ENCODE measurements at places on chromosomes 1 and 21.

- DNase-seq = no peak
Observed at GRCh38 chr1:198633675-198634121, 5.1 kb upstream of the PTPRC start.

DNA sequence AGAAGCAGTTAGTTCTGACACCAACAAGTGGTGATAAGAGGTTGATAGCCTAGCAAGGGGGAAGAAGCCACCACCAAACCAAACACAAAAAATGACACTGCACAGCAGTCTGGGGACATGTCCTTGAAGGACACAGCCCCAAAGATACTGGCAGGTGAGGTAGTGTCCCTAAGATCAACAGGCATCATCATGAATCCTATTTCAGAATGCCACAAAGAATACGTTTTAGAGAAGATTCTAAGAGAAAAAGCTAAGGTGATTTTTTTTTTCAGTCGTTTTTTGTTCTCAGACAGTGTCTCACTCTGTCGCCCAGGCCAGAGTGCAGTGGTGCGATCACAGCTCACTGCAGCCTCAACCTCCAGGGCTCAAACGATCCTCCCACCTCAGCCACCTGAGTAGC, 19.6 kb downstream of the MTHFR start:
- no peak for DNase-seq

- DNase-seq = no peak
Observed at GRCh38 chr1:41274752-41275545, 32.8 kb upstream of the SCMH1 start.

DNA sequence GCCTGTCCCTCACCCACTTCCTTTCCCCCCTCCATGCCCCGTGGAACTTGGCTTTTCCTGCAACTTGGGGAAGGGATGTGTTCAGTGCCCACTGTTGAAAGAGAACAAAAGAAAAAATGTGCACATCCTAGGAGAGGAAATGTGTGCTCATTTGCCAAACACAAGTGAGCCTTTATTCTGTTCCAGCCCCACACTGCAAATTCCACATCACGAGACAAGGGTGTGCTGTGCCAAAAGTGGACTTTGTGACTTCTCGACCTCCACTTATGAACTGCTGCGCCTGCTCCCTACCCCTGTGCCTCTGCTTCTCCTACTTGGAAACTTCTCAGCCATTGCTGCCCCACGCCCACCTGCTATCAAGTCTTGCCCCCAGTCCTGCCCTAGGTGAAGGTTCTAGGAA, 97.0 kb upstream of the GRIK3 start:
- DNase-seq = no peak

DNA sequence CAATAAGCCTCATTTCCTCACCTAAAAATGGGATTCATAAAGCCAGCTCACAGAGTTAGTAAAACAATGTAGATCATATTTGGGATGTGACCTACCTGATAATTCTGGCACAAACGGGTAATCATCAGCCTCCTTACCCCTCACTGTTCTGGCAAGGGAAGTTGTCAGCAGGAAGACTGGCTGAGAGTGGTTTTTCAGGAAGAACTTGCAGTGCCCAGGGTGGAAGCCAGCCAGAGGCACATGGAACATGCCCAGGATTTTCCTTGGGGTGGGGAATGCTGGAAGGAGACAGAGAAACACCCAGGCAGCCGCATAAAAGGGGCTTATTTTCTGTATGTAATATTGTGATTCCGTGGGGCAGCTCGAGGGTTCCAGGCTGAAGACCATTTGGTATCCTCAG, 7.7 kb upstream of the SLC5A9 start:
- no peak for DNase-seq

DNA sequence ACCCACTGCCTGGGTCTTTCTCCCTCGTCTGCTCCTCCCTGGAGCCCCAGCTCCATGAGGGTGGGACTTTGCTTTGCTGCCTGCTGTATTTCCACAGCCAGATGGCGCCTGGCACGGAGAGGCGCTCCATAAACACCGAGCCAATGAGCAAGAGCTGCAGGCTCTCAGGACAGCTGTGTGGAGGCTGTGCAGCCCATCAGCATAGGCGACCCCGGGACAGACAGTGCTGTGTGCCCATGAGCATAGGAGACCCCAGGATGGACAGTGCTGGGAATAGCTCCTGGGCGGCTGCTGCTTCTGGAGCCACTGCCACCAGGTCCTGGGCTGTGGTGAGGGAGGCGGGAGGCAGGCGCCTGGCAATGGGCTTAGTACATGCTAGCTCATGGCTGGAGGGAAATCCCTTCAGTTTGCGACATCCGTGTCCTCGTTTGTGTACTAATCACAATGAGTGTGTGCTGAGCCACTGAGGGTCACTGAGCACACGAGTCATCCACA, 29.2 kb downstream of the CEP104 start:
- DNase-seq = no peak

- DNase-seq = no peak
Observed at GRCh38 chr1:42381280-42381673, 685 bp downstream of the RIMKLA start.

- no peak for DNase-seq
Observed at GRCh38 chr1:93437976-93438605, 9.8 kb upstream of the FNBP1L start.

DNA sequence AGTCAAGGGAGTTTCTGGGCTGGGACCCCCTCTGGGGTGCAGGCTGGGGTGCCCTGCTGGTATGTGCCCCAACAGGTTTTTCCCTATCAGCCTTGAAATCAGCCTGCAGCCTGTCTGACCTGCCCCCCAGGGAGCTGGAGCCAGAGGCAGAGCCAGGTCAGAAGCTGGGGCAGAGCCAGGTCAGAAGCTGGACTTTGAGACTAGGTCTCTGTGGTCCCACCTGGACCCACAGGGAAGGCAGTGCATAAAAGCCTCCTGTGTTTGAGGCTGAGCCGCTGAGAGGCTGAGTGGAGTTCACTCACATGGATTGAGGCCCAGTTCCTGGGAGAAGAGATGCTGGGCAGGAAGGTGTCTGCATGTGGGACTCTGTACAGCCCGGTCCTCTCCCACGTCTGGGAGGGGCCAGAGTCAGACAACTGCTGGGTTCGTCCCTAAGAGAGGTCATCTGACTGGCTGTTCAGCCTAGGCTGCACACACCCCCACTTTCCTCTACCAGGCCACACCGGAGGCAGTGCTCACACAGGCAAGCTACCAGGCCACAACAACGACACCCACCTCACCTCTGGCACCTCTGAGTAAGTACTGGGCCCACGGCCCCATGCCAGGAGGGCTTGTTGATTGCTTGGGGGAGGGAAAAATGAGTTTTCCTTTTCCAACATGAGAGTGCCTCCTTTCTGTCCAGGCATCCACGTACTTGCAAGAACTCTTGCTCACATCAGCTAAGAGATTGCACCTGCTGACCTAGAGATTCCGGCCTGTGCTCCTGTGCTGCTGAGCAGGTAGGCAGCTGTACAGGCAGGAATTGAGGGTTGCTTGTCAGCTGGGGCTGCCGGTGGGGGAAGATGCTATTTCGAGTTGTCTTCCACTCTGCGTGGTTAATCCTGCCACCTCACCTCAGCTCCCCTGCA, at the start of gene ANXA9:
Gene ANXA9 (plus strand): TSS at position 488 of the 908 bp plus-strand sequence. CDS start 814 bp downstream, outside the sequence.
- no peak for DNase-seq

DNA sequence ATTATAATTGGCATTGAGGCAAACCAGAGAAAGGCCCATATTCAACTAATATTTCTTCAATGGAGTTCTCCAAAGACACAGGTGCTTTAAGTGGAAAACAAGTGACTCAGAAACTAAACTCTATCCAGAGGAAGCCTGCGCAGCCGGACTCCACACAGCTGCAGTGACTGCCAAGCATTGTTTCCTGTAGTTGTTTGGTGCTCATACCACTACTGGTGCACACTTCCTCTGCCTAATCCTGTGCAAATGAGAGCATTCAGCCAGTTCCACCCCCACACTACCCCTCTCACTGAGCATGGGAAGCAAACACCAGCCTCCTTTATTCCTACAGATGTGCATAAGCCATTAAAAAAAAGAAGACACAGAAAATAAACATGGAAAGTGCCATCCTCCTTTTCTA, 102.9 kb downstream of the VAV3 start:
- DNase-seq = peak; percentile 37

GRCh38 chr1:199472018-199472417, 555.5 kb upstream of the NR5A2 start:
- DNase-seq = no peak

- no peak for DNase-seq
Observed at GRCh38 chr21:28333578-28334075, 659.0 kb downstream of the LTN1 start.

- no peak for DNase-seq
Observed at GRCh38 chr1:92201973-92202372, 15.7 kb upstream of the C1orf146 start.

DNA sequence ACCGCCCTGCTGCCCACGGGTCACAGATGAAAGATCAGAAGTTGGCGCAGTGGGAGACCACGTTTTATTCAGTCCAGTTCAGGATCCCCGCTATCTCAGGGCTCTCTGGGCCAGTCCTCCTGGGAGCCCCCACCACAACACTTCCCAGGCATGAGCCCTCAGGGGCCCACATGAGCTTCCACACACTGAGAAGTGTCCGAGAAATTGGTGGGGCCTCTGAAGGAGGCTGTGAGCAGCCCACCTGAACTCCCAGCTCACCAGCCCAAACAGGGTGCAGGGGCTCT, 12.1 kb downstream of the TRIM46 start:
- peak; percentile 16 for DNase-seq

GRCh38 chr21:34501716-34502115, 10.3 kb downstream of the KCNE1 start:
- no peak for DNase-seq

DNA sequence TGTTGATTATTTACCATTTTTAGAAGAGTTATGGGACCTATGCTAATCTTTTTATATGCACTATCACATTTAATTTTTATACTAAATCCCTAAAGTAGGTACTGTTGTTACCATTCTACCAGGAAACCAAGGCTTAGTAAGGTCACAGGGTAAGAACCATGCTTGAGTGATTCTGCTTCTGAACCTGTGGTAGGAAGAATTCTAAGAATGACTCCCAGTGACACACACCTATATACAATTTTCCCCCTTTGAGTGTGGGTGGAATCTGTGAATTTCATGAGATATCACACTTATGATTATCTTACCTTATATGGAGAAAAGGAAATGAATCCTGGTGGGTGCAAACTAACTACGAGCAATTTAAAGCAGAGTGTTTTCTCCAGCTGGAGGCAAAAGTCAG, 391.0 kb downstream of the USH2A start:
- DNase-seq = no peak

DNA sequence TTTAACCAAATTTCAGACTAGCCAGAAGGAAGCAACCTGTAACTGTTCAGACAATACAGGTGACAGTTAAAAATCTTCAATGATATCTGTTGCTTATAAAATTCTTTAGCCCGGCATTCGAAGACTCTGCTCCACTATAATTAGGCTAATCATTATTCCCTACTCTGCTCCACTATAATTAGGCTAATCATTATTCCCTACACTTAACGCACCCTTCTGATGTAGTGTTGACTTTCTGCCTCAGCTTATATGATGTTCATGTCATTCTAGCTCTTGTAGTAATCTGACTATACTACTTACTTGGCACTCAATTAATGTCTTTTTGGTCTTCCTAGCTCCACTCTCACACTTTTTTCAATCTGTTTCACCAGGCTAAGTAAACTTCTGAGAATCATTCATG, 13.3 kb downstream of the TESK2 start:
- no peak for DNase-seq

DNA sequence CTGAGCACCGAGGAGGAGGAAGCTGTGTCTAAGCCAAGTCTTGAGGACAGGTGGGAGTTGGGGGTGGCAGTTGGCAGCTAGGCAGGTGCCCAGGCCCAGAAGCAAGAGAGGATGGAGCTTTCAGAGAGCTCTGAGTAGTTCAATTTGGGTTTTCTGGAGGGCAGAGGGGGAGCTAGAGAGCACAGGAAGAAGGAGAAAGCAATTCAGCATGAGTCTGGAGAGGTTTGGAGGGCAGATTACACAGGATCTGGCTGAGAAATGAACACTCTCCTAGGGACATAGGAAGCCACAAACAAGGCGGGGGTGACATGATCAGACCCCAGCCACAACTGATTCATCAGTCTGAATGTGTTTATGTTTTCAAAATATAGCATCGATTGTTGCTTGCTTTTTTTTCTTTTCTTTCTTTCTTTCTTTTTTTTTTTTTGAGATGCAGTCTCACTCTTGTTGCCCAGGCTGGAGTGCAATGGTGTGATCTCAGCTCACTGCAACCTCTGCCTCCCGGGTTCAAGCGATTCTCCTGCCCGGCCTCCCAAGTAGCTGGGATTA, 23.8 kb downstream of the PTPRF start:
- DNase-seq = no peak

- DNase-seq = no peak
Observed at GRCh38 chr1:239247285-239247684, 139.1 kb upstream of the CHRM3 start.

DNA sequence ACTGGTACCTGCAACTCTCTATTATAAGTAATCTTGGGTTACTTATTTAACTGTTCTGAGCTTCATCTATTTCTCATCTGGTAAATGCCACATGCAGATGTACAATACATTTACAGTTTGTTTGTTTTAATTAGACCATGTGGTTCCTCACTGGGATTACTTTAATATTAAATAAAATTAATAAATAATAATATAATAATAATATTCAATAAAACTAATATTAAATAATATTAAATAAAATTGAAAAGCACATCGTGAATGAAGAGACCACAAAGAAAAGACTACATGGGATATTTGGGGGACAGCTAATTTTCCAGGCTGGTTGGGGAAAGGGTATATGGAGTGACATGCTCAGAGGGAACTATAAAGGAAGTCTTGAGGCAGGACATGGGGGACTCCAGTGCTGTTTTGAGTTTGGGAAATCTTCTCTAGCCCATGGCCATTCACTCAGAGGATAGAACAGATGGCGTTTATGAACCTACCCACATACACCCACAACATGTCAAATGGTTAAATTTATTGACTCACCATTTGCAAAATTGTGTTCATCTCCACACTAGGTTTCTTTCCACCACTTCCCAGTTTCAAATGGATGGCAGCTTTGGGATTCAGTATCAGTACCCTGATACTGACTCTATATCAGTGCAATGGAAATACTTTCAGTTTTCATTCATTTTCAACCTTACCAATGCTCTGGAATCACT, 25.6 kb downstream of the DIRAS3 start:
- DNase-seq = no peak

- DNase-seq = no peak
Observed at GRCh38 chr1:162328512-162328911, 48.1 kb downstream of the SPATA46 start.

DNA sequence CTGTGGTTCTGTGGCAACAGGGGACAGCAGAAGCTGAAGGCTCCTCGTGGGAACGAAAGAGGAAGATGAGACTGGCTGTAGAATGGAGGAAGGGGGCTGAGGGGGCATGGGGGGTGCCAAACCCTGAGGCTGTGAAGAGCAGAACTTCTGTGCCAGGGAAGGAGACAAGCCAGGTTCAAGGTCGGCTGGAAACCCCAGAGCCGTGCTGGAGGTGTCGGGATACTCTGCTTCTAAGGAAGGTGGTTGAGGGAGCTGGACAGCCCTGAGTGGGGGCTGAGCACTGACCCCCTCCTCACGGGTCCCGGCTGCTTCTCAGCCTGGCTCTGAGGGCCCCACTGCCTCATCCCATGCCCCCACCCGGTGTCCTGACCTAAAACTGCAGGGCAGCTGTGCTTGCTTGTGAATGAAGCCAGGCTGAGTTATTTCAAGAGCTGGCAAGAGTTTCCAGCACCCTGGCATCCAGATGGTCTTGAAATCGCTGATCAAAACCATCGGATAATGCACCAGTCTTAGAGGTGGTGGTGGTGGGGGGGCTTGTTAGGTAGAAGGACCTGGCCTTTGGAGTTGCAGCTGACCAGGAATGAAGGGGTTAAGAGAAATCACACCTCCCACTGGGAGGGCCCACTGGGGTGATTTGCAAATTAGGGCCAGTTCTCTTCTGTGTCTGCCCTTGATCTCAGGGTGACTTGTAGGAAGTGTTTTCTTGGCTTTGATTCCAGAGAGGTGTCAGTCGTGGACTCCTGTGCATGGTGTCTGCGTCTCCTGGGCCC, 218.9 kb upstream of the C1orf174 start:
- DNase-seq = no peak
